Vagina (tissue), 2 donors: ENCODE measurements at places on chromosomes 2 and 18.

- DNase-seq = peak; percentile 82
Observed at GRCh38 chr2:16663121-16663905, 2.3 kb downstream of the CYRIA start.

- DNase-seq = no peak
Observed at GRCh38 chr2:43288417-43289305, 62.3 kb upstream of the ZFP36L2 start.

- DNase-seq = no peak
Observed at GRCh38 chr2:86186431-86186830, 8.8 kb downstream of the IMMT start.

DNA sequence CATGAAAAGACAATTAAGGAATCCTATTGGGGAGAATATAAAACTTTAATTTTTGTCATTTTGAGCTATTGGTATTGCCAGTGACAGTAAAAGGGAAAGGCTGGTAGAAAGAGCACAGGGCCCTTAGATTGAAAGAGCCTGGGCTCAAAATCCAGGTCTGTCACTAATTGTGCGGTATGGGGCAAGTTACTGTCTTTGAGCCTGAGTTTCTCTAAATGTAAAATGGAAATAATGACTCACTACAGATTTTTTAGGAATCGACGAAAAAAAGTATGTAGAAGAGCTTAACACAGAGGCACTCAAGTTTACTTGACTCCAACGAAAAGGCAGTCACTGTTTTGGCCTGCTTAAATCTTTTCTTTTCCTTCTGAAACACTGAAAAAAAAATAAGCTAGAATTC is 7.0 kb downstream of the NDUFV2 start:
- no peak for DNase-seq

GRCh38 chr18:31857526-31858106 is 85.3 kb downstream of the TRAPPC8 start:
- no peak for DNase-seq

- no peak for DNase-seq
Observed at GRCh38 chr2:101690547-101691152, 6.9 kb upstream of the MAP4K4 start.

DNA sequence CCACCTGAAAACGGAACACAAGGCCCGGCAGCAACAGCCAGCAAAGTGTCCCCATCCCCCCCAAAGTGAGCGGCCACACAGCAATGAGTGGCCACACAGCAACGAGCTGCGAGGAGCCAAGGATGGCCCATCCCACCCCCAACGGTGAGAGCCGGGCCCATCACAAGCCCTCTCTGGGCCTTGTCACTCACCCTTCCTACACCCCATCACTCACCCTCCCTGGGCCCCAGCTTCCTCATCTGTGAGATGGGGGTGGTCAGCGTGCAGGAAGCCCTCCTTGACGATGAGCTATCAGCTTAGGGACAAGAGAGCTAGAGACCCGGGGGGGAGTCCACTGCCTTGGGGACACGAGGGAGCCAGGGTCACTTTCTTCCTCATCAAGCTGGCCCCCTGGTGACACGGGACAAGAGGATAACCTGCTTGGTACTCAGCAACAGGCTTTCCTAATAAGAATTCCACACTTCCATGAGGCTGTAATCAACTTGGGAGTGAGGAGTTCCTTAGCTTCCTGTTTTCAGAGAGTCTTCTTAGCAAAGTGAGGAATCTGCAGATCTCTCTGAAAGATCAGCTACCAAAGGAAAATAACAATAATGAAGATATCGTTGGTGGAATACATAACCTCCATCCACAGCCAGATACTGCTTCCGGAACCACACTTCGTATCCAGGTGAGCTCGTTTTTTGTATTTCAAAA is 92.8 kb downstream of the HDAC4 start:
- DNase-seq = no peak

GRCh38 chr2:218043100-218043499 is 26.0 kb upstream of the RUFY4 start:
- no peak for DNase-seq

DNA sequence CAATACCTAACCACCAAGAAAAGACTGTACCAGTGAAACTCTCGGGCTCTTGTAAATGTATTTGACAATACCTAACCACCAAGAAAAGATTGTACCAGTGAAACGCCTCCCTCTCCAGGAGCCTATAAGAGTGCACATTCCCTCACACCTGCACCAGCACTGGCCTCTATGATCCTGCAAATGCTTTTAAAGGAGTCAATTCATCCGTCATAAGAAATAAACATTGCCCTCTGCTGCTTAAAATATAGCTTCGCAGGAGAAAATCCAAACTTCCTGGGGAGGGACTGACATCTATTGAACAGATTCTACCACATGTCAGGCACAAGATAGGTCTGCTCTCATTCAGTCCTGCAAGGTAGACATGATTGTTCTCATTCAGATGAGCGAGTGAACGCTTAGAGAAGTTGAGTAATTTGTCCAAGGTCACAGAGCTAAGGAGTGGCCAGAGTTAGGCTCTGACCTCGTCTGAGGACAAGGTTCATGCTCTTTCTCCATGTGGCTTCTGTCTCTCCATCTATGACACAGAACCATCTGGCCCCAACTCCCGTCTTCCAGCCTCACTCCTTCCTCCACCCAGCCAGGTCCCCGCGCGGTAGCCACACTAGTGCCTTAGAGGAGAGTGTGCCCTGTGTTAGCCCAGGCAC is 38.7 kb downstream of the MCFD2 start:
- DNase-seq = no peak

DNA sequence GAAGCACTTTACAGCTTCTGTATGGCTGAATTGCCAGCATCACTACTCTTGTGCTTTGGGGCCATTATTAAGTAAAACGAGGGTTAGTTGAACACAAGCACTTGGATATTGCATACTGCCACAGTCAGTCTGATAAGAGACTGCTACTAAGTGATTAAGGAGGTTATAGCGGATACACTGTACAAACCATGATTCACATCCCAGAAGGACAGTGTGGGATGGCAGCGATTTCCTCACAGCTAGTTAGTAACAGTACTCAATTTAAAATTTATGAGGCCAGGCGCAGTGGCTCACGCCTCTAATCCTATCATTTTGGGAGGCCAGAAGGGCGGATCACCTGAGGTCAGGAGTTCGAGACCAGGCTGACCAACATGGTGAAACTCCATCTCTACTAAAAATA is 2.6 kb upstream of the BMPR2 start:
- DNase-seq = no peak

- no peak for DNase-seq
Observed at GRCh38 chr2:8546612-8547283, 135.1 kb upstream of the ID2 start.

DNA sequence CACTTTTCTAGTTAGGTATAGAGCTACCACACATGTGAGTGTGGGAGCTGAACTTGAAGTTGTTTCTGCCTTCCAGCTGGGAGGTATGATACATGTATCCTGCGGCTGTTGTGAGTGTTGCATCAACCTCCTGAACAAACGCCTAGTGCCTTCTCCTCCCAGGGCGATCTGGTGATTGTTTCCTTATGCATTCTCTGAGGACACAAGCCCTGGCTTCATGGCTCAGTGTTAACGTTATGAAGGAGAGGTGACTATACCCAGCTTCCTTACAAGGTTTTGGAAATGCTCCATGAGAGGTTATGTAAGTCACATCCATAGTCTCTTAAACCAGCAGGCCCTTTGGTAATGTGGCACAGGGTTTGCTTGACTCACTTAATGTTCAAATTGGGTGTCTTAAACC is 64.9 kb downstream of the SPRED2 start:
- no peak for DNase-seq

DNA sequence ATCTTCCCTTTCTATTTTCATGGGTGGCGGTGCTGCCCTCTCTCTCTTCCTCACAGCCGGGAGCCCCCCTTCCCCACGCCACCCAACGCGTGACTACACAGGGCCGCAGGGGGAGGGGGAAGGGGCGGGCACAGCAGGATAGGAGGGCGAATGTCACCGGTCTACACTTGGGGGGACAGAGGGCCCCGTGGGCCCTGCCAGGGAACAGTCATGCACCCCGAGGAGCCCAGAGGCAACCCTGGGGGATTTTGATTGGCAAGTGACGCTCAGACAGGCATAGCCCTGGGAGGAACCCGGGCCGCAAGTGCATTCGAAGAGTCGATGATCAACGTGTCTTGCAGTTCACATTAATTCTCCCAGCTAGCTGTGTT is 91.1 kb upstream of the ANKRD30BL start:
- no peak for DNase-seq

DNA sequence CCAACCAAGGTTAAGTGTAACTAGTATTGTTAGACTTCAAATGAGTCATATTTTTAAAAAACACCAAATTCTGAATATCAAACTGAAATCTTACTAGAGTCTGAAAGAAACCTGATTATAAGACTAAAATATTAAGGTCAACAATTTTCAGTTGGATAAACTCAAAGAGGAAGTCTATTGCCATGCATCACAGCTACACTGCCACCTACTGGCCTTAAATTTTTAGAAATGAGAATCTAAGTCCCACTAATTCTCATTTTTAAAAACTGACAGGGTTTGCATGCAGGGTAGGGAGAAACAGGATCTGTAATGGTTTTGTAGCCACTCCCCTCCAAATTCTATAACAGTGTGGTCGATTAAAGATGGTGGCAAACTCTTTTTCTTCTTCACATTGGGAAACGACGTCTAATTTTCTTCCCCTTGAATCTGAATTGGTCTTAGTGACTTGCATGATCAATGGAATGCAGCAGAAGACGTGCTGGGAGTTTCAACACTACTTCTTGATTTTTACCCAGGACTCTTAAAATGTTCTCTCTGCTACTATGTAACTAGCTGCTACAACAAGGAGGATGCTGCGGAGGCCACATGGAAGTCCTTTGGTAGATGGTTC is 176.1 kb upstream of the SESTD1 start:
- DNase-seq = no peak

GRCh38 chr2:1246239-1246638 is 167.0 kb upstream of the TPO start:
- no peak for DNase-seq

DNA sequence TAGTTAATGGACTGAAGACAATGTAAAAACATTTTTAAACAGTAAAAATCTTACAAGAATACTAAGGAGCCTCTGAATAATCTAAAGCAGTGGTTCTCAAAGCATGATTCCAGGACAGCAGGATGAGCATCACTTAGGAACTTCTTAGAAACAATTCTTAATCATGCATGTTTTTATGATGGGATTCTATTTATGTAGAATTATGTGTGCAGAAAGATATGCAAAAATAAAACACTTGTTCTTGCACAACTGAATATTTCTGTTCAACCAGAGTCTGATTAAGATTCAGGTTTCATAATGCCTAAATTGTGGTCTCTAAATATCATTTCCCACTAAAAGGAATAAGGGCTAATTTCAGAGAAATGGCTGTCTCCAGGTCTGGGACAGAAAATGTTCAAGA is 69.2 kb upstream of the MTIF2 start:
- no peak for DNase-seq

- DNase-seq = no peak
Observed at GRCh38 chr18:53324353-53324752, 900.1 kb downstream of the MBD2 start.

- no peak for DNase-seq
Observed at GRCh38 chr2:65396348-65397026, 35.9 kb downstream of the SPRED2 start.

- no peak for DNase-seq
Observed at GRCh38 chr2:26577442-26578112, 63.6 kb downstream of the CIB4 start.

GRCh38 chr18:34837769-34838272 is 127.7 kb downstream of the DTNA start:
- DNase-seq = no peak

DNA sequence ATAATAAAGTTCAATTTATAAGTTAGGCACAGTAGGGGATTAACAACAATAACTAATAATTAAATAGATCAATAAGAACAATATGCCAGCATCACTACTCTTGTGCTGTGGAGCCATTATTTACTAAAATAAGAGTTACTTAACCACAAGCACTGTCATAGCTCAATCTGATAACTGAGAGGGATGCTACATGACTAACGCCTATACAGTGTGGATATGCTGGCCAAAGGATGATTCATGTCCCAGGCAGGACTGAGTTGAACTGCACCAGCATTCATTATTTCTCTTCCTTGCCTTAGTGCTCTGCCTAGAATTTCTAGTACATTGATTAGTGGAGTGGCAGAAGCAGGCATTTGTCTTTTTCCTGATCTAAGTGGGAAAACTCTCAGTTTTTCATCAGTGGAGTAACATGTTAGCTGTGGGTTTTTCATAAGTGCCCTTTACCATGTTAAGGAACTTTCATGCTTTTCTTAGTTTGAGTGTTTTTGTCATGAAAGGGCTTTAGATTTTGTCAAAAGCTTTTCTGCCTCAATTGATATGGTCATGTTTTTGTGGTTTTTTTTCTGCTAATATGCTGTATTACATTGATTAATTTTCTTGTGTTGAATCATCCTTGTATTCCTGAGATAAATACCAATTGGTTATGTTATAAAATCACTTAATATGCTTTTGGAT is 21.7 kb downstream of the KIAA1328 start:
- no peak for DNase-seq

DNA sequence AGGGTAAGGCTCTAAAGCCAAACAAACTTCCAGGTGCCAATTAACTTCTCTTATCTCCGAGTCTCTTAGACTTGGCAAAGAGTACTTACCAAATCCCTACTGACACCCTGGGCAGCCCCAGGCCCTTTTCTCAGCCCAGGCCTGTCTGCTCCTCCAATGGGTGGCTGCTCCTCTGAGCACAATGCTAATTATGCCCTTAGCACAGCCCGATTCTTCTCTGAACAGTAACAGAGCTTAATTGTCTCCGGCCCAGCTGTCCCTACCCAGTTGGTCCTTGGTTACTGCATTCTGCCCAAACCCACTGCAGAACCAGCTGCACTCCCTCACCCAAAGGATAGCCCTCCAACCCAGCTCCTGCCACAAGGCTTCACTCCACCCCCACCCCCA is 110.3 kb downstream of the SMAD7 start:
- DNase-seq = no peak

DNA sequence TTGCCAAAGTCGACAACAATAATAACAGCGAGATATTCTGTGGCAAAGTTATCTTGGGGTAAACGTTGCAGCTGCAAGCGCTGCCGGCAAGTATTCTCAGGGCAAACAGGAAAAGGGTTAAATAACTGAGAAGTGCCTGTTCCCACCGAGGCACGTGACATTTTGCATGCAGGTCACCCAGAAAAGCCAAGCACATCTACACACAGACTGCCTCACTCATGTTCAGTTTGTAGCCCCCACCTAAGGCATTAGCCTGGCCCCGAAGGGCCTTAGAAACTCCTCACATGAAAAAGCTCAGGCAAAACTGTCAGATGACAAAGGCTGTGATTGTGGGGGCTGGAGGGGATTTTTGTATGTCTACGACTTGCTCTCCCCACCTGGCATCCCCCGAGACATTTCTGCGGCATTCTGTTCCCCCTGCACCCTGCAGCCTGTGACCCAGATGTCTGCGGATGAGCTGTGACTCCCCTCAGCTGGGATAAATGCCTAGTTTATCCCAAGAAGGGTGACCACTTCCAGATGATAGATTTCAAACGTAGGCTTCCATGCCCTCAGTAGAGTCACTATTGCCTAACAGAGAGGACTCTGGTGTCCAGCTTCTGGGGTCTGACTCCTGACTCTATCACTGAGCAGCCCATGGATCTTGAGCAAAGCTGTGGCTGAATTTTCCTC is 215.2 kb upstream of the SIX2 start:
- no peak for DNase-seq
